ENCODE measurements at places on chromosomes 2 and 18.
A peak's percentile ranks its signal among the peaks of the same experiment; 100 is the strongest.

- DNase-seq: no peak
These were observed 36.2 kb downstream of the FBLN7 start for GRCh38 chr2:112174383-112174782.

DNA sequence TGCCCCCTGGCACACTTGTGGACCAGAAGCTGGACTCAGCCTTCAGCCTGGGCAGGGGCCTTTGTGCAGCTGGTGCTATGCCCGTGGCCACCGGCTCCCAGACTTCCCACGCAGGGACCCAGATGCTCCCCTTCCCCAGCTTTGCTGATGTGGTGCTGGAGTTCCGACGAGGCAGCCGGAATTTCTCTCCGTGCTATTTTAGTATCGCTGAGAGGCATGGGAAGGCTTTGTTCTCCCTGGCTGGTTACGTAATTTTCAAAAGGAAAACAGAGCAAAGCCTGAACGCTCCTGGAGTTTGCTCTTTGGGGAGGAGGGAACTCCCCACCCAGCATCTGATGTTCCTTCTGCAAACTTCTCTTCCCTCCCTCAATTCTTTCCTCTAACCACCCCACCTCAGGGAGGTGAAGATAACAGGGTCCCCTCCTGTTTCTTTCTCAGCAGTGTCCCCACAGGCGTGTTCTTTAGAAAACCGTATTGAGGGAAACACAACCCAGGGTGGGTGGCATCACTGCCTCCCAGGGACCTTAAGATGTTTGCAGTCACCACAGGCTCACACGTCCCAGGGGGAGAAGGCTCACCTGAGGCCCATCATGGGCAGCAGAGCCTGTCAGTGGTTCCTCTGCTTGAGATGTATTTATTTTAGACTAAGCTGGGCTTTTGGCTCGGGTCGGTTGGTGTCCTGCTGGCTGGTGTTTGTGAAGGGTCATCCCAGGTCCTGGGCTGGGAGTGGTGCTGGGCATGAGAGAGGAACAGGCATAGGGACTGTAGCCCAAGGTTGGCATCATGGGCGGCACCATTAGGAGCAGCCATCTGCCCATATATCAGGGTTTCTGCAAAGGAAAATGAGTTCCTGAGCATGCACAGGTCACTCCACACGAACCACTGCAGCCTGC is 95.0 kb downstream of the MAPK4 start:
- no peak for DNase-seq

DNA sequence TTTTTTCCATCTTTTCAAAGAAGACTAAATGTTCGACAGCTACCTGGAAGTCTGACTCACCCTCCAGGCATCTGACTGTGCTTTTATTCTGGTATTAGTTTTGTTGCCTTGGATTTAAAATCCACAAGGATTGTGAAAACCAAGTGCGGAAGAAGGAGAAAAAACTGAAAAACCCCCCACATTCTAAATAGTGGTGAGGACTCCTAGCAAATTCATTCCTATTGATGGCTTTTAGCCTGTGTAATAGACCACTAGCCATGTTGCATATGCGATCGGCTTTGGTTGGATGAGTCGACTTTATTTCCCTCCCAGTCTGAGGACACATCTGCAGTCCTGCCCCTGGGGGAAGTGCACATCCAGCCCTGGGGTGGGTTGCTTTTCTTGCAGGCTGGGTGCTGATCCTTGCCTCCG is 16.9 kb downstream of the LDLRAD4 start:
- DNase-seq: no peak

GRCh38 chr2:168180483-168180882 is 66.9 kb downstream of the STK39 start:
- DNase-seq: peak; percentile 78

GRCh38 chr2:228878138-228878537 is 392.9 kb downstream of the PID1 start:
- no peak for DNase-seq

- DNase-seq: no peak
These were observed 124.8 kb downstream of the PTH2R start for GRCh38 chr2:208531361-208531760.

GRCh38 chr2:124248386-124248785 is 223.3 kb downstream of the CNTNAP5 start:
- no peak for DNase-seq

DNA sequence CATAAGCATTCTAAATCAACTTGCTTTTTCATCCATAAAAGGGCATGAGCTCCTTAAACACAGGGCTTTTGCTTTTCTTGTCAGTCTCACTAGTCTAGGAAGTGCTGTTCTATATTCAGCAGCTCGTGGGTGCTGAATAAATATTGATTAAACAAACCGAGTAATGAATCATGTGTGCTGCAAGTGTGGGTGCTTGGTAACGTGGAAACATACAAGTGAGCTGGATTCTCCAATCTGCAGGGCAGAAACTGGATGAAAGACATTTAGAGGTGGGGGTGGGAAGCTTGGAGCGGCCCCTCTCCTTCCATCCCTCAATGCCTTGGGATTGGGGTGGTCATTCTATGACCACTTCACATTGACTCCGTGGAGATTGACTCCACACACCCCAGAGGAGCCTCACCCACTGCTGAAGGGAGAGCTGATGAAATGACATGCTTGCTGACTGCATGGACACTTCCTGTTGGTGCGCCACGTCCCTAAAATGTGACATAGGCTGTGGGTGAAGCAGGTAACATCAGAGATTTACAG is 114.6 kb downstream of the DOCK10 start:
- DNase-seq: no peak

- no peak for DNase-seq
These were observed 72.2 kb downstream of the TWIST2 start for GRCh38 chr2:238920053-238920452.

GRCh38 chr2:167890739-167891138 is 356.7 kb downstream of the STK39 start:
- no peak for DNase-seq

DNA sequence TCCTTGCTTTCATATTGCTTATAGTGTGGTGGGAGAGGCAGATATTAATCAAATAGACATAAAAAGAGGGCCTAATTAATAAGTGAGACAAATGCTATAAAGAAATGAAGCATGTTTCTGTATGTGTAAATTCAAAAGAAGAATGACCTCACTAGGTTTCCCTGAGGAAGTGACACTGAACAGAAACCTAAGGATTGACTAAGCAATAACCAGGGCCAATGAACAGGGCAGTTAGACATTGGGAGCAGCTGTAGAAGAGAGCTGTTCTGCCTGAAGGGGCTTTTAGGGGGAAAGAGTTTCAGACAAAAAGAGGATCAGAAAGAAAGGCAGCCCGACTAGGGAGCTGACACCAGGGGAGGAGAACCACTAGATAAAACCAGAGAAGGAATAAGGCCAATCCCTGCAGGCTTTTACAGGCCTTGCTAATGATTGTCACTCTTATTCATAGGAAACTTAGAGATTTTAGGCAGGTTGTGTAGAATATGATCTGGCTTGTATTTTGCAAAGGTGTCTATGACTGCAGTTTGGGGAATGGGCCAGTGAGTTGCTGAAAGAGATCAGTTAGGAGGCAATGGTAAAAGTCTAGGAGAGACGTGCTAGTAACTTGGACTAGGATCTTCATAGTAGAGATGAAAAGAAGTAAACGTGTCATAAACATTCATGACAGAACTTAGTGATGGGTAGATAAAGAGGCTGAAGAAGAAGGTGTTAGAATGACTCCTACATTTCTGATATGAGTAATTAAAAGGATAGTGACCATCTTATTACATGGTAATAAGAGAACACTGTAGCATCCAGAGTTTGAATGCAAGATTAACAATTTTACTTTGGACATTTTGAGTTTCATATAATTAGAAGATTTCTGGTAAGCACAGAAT is 26.8 kb upstream of the NABP1 start:
- DNase-seq: no peak

DNA sequence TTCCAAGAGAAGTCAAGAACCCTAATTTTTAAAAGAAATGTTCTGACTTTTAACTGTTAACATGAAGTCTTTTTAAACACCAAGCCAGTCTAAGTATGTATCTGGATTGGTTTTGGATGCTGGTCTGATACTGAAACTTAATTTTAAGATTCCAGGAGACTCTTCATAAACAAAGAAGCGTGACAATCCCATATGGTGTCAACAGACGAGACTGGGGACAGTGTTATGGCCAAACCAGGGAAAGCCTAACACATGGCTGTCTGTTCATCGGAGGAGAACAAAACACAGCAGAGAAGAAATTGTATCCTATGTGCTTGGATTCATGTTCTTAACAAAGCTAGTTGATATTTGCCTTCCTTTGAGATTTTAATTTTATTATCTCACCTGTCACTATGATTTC is 80.5 kb upstream of the UPP2 start:
- DNase-seq: no peak

GRCh38 chr2:112849956-112850355 is 13.4 kb upstream of the IL1B start:
- DNase-seq: peak; percentile 32

DNA sequence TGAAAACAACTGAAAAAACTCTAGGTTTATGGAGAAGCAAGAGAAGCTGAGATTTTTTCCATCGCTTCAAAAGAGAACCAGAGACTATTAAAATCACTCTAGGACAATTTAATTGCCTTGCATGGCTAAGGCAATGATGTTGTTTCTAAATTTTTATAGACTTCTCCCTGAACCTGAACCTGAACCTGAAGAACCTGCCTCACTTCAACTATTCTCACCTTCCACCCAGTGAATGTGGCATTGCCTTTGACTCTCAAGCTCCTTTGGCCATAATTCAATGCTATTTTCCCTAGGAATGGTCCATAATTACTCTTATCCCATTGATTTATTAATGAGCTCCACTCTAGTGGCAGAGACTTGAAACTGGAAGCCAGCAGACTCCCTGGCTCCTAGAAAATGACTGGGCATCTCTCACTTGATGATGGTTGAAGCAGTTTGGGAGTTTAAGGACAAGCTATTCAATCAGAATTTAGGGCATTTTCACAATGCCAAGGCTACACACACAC is 303.8 kb upstream of the UBE2E3 start:
- no peak for DNase-seq

DNA sequence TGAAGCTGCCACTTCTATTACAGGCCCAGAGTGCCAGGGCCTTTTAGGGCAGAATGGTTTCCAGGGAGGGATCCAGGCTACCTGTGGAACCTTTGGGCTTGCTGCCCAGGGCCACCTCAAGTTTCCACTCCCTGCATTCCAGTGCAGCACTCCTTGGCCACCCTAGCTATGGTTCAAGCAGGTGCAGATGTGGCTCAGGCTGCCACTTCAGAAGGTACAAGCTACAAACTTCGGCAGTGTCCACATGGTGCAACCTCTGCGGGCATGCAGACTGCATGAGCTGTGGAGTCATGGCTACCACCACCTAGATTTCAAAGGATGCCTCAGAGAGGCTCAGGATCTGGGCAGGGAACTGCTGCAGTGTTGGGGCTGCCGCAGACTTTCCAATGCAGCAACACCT is 248.1 kb upstream of the UBE2E3 start:
- DNase-seq: no peak

- DNase-seq: peak; percentile 67
These were observed 276.4 kb downstream of the RPIA start for GRCh38 chr2:88967844-88968243.

- no peak for DNase-seq
These were observed 84.3 kb downstream of the FANCL start for GRCh38 chr2:58156780-58157179.

DNA sequence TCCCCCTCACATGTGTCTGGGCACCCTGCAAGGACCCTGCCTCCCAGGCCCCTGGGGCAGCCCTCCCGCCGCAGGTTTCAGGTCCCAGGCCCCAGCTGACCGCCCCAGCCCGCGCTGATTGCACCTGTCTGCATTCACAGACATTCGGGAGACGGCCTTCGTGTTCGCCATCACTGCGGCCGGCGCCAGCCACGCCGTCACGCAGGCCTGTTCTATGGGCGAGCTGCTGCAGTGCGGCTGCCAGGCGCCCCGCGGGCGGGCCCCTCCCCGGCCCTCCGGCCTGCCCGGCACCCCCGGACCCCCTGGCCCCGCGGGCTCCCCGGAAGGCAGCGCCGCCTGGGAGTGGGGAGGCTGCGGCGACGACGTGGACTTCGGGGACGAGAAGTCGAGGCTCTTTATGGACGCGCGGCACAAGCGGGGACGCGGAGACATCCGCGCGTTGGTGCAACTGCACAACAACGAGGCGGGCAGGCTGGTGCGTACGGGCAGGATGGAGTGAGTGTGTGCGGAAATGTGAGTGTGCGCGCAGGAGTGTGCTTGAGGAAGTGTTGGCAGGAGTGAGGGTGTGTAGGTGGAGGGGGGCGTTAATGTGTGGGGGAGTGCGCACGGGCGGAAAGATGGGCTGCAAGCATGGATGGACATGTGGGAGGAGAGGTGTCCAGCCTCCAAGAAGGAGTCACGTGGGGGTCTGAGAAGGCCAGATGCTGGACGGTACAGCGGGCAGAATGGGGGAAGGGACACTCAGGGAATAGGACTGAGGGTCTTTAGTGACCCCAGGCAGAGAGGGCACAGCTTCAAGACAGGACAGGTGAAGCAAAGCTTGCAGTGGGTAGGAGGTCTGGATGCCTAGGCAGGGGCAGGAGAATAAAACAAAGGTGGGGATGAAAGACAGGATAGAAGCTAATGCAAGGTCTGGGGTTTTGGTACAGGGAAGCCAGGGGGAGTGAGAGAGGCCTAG is 9.0 kb upstream of the WNT10A start:
- DNase-seq: no peak
